ENCODE measurements at places on chromosomes 5 and 9.
A peak's percentile ranks its signal among the peaks of the same experiment; 100 is the strongest.

DNA sequence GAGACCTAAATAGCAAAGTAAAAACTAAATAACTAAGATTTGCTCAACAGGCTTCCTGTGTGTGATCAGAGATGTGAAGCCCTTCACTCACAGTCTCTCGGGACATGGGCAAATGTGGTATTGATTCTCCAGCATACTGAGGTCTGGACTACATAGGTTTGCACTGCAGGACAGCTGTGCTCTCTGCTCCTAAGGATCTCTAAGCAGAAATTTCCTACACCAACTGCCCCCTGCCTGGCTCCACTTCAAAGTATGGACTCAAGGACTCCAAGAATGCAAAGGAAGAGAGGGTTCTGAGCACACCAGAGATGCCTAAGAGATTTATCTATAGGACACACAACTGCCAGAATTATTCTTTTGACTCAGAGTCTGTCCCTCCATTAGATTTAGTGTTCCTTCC lies 487.2 kb downstream of the SEMA5A start:
- no peak for DNase-seq

DNA sequence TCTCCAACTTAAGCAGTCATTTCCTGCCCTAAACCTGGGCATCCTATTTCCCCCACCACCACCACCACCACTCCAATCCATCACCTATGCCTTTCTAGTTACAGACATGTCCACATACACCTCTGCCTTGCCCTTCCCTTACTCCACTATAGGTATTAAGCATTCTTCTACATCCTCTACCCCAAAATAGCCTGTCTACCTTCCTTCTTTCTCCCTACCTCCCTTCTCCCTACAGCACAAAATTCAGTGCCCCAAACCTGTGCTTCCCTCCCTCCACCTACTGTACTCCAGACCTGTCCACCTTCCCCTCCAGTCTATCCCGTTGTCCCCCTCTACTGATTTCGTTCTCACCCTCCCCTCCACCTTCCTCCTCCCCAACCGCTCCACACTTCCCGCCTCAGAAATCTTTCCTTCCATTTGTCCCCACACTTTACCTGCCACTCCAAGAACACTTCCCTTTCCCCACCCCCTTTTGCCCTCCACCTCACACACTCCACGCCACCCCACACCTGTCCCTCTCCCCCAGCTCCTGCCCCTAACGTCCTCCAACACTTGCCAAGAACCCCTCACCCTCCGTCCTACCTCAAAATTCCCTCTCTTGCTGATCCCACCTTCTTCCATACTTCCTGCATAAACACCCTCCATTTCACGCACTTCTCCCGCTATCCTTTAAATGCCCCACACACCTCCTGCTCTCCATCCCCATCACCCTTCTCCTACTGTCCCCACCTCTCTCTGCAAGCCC lies 1.6 kb downstream of the STRBP start:
- no peak for DNase-seq

DNA sequence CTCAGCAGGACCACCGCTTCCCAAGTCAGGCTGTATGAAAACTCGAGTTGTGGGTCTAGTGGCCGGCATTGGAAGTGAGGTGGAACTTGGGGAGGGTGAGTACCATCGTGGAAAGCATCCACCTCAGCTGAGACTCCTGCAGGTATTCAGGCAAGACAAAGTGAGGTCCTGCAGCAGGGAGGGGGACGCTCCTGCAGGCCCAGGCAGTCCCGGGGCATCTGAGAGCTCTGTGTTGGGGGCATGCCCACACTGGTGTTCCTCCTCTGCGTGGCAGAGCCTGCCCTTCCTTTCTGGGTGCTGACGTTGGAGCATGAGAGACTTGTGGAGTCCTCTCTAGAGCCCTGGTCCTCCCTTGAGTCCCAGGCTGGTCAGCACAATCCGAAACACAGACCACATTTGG lies 187.7 kb downstream of the CACNA1B start:
- no peak for DNase-seq

DNA sequence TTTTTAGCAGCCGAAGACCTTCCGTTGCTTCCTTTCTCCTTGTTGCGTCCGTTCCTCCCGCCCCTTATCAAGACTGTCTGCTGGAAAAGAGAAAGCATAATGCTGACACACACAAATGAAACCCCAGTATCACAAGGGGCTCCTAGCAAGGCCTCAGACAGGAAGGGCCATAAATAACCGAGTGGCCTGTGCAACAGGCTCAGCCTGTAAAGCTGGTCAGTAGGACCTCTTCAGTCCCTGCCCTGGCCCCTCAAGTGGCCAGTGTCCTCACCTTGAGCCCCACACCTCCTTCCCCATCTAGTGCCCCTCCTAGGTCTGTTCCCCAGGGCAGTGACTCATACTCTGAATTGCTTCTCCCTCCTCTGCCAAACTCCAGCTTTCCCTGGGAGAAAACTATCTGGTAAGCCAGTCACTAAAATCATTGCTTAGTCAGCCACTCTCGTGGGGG lies 174.6 kb upstream of the IL12B start:
- DNase-seq: no peak

DNA sequence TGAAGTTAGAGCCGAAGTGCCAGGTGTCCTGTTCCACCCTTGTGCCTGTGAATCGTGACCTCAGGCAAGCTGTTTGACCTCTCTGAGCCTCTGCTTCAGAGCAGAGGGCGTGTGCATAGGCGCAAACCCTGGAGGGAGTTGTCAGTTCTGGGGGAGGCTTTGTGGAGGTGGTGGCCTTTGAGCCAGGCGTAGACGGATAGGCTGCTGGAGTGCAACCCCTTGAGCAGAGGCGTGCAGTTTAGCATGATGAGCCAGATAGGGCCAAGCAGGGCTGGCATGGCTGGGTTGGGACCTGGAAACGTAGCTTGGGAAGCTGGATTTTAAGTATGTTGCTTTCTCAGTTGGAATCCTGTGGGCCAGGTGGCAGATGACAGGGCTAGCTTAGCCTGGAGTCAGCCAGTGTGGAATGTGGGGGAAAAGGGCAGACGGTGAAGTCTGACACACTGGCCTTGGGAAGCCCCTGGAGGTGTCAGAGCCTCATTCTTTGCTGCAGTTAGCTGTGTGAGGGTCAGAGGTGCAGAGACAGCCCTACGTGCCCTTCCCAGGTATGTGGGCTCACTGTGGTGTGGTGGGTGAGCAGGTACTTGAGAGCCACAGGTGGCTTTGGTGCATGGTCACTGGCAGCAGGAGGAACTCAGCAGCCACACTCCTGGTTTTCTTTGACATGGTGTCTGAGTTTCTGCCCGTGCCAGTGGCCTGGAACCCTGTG lies 93.4 kb downstream of the DAB2IP start:
- DNase-seq: no peak

DNA sequence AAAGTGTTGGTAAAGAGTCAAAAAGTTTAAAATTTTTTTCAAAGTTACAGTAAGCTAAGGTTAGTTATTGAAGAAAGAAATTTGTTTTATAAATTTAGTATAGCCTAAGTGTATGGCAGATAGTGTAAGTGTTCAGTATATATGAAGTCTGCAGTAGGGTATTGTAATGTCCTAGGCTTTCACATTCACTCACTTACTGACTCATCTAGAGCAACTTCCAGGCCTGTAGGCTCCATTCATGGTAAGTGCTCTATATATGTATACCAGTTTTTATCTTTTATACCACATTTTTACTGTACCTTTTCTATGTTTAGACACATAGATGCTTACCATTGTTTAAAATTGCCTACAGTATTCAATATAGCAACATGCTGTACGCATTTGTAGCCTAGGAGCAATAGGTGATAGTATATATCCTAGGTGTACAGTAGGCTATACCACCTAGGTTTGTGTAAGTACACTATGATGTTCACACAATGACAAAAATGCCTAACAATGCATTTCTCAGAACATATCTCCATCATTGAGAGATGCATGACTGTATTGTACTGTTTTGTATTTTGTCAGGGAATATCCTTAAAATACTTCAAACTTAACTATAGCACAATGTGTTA lies 38.5 kb downstream of the CYSTM1 start:
- DNase-seq: no peak

DNA sequence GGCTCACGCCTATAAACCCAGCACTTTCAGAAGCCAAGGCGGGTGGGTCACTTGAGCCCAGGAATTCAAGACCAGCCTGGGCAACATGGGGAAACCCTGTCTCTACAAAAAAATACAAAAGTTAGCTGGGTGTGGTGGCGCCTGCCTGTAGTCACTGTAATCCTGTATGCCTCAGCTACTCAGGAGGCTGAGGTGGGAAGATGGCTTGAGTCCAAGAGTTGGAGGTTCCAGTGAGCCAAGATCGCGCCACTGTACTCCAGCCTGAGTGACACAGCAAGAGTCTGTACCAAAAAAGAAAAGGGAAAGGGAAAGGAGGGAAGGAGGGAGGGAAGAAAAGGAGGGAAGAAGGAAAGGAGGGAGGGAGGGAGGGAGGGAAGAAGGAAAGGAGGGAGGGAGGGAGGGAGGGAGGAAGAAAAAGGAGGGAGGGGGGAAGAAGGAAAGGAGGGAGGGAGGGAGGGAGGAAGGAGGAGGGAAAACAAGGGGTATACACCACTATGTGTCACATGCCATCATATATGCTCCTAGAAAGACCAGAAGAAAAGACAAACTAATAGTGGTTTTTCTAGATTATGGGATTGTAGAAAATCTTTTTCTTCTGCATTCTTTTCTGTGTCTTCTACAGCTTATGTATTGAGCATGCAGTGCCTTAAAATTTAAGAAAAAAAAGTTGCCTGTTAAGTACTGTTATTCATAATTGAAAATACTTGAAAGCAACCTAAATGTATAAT lies 240.1 kb downstream of the DENND1A start:
- DNase-seq: no peak

GRCh38 chr9:129632460-129632859 lies 6.5 kb downstream of the NTMT1 start:
- DNase-seq: no peak

DNA sequence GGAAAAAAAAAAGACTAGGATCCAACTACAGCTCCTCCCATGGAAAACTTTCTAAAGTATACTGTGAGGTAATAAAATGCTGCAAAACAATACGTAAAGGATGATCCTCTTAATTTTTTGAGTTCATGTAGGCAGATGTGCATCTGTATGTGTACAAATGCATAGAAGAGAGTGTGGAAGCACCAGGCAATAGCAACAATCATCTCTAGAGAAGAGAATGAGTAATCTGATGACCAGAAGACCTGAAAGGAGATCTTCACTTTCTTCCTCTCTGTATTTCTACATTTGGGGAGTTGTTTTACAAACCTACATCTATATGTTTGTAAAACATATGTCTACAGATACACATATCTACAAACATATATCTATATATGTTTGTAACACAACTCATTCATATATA lies 29.3 kb upstream of the SPDL1 start:
- no peak for DNase-seq

DNA sequence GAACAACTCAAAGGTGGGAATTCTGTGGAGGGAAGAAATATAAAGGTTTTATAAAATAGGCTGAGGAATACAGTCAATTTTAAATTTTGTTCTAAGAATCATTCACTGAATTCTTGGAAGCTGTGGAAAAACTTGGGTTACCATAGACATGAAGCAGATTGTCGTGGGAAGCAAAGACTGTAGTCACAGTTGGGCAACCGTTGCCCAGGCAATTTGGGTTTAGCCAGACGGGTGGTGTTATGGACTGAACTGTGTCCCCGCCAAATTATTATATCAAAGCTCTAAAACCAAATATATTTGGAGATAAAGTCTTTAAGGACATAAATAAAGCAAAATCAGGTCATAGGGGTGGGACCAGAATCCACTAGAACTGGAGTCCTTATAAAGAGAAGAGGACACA lies 463.7 kb upstream of the CTNND2 start:
- no peak for DNase-seq

- DNase-seq: no peak
Measured at GRCh38 chr9:129806061-129806460, 3.1 kb downstream of the TOR1B start.

DNA sequence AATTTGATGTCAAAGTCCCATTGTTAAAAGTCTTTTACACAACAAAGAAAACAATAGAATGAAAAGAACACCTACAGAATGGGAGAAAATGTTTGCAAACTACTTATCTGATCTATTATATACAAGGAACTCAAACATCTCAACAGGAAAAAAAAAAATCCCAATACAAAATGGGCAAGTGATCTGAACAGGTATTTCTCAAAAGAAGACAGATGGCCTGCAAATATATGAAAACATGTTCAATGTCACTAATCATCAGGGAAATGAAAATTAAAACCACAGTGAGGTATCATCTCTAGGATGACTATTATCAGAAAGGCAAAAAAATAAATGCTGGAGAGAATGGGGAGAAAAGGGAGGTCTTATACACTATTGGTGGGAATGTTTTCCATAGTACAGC lies 301.8 kb downstream of the ARHGAP26 start:
- DNase-seq: no peak

DNA sequence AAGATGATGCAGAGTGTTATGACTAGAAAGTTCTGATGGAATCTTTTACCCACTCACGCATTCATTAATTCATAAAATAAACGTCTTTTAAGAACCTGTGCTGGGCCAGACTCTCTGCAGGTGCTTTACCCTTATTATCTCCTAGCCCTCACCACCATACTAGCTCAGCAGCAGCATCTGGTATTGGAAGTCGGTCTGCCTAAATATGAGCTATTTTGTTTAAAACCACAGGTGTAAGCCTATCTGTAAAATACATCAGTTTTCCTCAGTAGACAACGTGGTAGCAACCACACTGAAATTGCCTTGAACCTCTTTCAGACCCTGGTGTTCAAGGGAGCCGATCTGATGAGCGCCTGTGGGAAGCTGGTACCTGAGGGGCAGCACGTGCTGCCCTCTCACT lies 69.4 kb downstream of the PPIC start:
- DNase-seq: no peak

DNA sequence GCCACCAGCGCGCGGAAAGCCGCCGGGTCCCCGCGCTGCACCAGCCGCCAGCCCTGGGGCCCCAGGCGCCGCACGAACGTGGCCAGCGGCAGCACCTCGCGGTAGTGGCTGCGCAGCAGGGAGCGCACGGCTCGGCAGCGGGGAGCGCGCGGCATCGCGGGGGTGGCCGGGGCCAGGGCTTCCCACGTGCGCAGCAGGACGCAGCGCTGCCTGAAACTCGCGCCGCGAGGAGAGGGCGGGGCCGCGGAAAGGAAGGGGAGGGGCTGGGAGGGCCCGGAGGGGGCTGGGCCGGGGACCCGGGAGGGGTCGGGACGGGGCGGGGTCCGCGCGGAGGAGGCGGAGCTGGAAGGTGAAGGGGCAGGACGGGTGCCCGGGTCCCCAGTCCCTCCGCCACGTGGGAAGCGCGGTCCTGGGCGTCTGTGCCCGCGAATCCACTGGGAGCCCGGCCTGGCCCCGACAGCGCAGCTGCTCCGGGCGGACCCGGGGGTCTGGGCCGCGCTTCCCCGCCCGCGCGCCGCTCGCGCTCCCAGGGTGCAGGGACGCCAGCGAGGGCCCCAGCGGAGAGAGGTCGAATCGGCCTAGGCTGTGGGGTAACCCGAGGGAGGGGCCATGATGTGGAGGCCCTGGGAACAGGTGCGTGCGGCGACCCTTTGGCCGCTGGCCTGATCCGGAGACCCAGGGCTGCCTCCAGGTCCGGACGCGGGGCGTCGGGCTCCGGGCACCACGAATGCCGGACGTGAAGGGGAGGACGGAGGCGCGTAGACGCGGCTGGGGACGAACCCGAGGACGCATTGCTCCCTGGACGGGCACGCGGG lies at the start of gene TERT:
Gene TERT (minus strand): TSS at position 234 of the 815 bp plus-strand sequence. CDS start 79 bp downstream, at position 155.
- DNase-seq: peak; percentile 68

DNA sequence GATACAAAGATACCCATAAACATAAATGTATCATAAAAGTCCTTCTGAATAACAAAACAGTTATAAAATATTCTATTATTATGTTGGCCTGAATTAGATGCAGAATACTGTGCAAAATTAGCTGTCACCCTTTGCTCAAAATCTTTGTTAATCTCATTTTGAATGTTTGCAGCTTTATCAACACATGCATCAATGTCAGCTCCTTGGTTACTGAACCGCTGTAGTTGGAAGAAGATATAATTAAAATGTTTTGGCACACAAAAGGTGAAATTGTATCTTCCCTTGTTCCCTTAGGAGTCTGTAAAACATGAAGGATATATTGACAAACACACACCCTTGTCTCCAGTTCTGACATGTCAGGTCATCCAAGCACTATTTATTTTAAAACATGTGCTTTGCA lies 146.3 kb upstream of the POU5F2 start:
- no peak for DNase-seq

Measured in CD4-positive, alpha-beta T cell treated with Interleukin-4 for 4 hours (primary cell).